ENCODE measurements at places on chromosomes 4 and X.

DNA sequence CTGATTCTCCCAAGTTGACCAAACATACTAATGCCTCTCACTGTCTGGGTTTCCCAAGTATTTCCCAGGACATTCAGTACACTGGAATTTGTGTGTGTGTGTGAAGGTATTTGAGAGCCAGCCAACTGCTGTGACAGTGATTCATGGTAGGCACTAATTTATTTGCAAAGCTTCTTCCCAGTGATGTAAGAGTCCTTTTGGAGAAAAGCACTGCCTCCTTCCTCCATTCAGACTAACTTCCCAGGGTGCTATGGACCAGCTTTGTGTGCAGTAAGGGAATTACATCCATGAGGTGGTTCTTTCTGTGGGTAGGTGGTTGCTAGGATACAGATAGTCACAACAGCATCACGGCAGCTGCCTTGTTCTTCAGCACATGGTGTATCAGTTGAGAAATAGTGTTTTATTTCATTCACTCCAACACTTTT lies 8.7 kb downstream of the EGF start:
- DNase-seq = no peak
- no peak overlapping the region for H3K4me3 ChIP-seq
- no peak overlapping the region for H3K27ac ChIP-seq
- no peaks in the 10 kb centered on the region for H3K27me3 ChIP-seq
- H3K4me1 ChIP-seq = no peaks in the 10 kb centered on the region
- H3K36me3 ChIP-seq = no peaks in the 10 kb centered on the region

DNA sequence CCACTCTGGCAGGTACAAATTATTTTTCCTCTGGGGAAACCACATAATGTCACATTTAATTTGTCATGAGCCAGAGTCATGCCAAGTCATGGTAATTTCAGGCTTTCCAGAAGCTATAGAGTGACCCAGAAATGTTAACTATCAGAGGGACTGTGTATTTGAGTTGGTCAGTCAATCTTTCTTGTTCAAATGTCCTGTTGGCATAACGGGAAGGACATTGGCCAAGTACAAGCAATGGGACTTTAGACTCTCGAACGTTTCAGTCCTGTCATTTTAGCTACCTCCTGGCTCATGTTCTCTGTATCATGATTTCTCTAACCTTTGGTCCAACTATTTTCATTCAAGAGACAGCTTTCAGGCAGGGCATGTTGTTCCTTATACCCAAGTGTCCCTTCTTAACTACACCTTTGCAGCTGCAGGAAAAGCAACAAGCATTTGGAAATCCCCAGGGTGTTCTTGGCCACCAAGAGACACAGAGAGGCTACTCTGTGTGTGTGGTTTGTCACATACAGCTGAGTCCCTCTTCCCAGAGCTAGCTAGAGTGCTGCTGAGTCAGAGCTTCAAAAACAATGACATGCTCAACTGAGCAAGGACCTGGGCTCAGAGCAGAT lies 142.6 kb downstream of the EGF start:
- no peaks in the 10 kb centered on the region for H3K27me3 ChIP-seq
- H3K4me1 ChIP-seq = no peaks in the 10 kb centered on the region
- H3K4me3 ChIP-seq = no peak overlapping the region
- peaks cover 4% of the 10 kb centered on the region for H3K36me3 ChIP-seq

DNA sequence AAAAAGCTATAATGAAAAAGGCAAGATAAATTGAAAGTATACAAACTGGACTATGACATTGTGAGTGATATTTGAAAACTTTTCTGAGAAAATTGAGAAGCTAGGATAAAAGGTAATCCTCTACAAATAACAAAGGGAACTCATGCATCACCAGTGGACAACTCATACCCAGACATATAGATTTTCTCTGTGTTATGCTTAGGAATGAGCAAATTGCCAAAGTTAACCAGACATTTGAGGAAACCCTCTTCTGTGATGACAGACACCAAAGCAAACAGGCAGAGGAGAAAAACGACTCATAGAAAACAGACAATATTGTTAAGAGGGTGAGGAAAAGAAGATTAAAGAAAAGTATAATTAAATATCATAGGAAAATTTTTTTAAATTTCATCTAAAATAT lies 186.5 kb downstream of the MAB21L2 start:
- no peaks in the 10 kb centered on the region for H3K4me1 ChIP-seq
- H3K27me3 ChIP-seq = no peaks in the 10 kb centered on the region
- no peak for DNase-seq
- no peak overlapping the region for H3K4me3 ChIP-seq
- no peak overlapping the region for H3K27ac ChIP-seq
- H3K36me3 ChIP-seq = no peaks in the 10 kb centered on the region

- H3K27ac ChIP-seq = no peak overlapping the region
- no peak for DNase-seq
- H3K27me3 ChIP-seq = no peaks in the 10 kb centered on the region
- no peaks in the 10 kb centered on the region for H3K4me1 ChIP-seq
Measured at GRCh38 chrX:70025464-70025863, 24.3 kb downstream of the AWAT2 start.

GRCh38 chrX:57772637-57773036 lies 92.6 kb upstream of the NLRP2B start:
- H3K36me3 ChIP-seq = no peaks in the 10 kb centered on the region
- H3K4me1 ChIP-seq = no peaks in the 10 kb centered on the region
- H3K4me3 ChIP-seq = no peak overlapping the region
- no peak for DNase-seq
- H3K27me3 ChIP-seq = no peaks in the 10 kb centered on the region

- H3K4me3 ChIP-seq = no peak overlapping the region
- DNase-seq = no peak
- H3K27me3 ChIP-seq = no peaks in the 10 kb centered on the region
- no peaks in the 10 kb centered on the region for H3K4me1 ChIP-seq
- no peaks in the 10 kb centered on the region for H3K36me3 ChIP-seq
Measured at GRCh38 chr4:175716961-175717360, 95.1 kb downstream of the GPM6A start.

GRCh38 chr4:123017636-123018395 lies 95.4 kb upstream of the NUDT6 start:
- H3K27ac ChIP-seq = no peak overlapping the region
- no peaks in the 10 kb centered on the region for H3K36me3 ChIP-seq
- H3K27me3 ChIP-seq = no peaks in the 10 kb centered on the region
- H3K4me1 ChIP-seq = no peaks in the 10 kb centered on the region

DNA sequence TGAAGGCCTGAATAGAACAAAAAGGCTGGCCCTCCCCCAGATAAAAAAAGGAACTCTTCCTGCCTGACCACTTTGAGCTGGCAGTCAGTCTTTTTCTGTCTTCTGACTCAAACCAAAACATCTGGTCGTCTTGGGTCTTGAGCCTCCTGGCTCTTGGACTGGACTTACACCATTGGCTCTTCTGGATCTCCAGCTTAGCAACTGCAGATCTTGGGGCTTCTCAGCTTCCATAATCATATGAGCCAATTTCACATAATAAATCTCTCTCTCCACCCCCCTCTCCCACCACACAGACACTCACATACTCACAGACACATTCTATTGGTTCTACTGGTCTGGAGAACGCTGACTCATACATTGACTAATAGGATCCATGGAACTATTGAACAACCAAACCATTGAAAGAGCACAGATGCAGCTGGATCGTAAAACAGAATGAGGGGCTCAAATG lies 15.6 kb upstream of the CWH43 start:
- peaks cover 22% of the 10 kb centered on the region for H3K4me1 ChIP-seq
- no peak overlapping the region for H3K4me3 ChIP-seq
- DNase-seq = no peak
- H3K27ac ChIP-seq = no peak overlapping the region
- no peaks in the 10 kb centered on the region for H3K36me3 ChIP-seq

DNA sequence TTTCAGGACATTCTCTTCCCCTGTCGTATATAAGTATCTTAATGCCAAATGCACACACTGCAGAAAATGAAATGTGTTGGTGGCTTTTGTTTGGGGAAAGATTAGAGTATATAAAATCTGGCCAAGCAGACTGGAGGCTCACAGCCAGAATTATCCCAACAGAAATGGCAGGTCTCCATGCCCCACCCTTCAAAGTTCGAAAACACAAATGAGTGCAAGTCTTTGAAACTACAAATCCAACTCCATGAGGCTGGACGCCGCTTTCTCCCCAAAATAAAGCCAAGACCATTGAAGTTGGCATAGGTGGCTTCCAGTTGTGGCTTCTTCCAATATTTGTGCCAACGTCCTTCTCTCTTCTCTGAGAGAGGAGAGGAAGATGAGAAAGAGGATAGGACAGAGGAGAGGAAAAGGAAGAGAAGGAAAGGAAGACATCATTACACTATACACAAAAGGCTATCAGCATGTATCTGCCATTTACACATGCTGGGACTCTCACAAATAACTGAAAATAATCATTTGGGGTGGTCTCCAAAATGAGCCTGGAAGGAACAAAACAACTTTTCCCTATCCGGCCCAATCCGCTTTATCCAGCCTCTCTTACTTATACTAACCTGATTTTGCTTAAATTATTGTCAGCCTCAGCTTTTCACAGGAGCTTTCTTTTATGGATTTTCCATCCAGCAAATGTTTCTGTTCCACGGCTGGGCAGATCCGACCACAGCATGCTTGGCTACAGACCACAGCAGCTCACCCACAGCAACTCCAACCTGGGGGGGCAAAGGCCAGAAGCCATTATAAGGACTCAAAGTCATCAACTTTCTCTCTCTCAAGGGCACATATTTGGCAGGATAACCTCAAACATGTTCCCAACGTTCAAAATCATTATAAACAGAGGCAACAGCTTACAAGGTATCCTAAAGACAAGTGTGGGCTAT lies 71.7 kb downstream of the APBB2 start:
- DNase-seq = no peak
- peak overlapping the region; percentile 11 for H3K4me3 ChIP-seq
- peak overlapping the region; percentile 78 for H3K27ac ChIP-seq
- no peaks in the 10 kb centered on the region for H3K36me3 ChIP-seq
- H3K27me3 ChIP-seq = no peaks in the 10 kb centered on the region

DNA sequence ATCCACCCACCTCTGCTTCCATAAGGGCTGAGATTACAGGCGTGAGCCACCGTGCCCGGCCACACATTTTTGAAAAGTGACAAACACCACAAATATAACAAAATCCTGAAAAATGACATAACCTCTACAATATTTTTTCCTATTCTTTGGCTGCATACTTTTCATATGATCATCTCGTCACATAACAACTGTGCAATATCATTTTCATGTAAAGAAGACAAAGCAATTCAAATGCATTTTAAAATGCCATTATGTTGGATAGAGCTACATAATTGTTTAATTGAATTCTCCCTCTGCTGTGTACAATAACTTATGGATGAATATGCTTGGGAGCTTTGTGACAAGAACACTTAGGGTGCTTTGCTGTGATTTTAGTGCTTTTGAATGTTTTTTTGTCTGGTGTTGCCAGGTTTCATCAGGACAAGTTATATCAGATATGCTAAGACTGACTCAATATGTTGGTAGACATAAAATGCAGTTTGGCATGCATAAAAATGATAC lies 132.9 kb downstream of the CHIC2 start:
- peaks cover 3% of the 10 kb centered on the region for H3K4me1 ChIP-seq
- H3K4me3 ChIP-seq = no peak overlapping the region
- no peaks in the 10 kb centered on the region for H3K36me3 ChIP-seq
- H3K27me3 ChIP-seq = no peaks in the 10 kb centered on the region
- no peak for DNase-seq

DNA sequence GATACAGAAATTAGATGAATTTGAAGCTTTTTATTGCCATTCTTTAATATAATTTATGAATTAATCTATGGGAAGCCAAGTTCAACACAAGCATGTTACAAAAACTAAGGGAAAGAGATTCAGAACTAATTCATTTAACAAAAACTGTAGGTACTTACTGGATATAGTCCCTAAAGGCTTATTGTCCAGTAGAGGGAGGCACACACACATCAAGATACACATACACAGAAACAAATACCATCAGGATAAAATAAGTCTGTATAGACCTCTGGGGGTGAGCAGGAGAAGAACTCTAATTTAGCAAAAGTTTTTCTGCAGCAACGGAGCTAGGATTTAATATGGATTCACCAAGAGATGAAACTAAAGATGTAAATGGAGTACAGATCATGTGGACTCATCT lies 83.0 kb upstream of the IL13RA1 start:
- no peaks in the 10 kb centered on the region for H3K36me3 ChIP-seq
- no peak overlapping the region for H3K4me3 ChIP-seq
- no peak overlapping the region for H3K27ac ChIP-seq
- no peak for DNase-seq

DNA sequence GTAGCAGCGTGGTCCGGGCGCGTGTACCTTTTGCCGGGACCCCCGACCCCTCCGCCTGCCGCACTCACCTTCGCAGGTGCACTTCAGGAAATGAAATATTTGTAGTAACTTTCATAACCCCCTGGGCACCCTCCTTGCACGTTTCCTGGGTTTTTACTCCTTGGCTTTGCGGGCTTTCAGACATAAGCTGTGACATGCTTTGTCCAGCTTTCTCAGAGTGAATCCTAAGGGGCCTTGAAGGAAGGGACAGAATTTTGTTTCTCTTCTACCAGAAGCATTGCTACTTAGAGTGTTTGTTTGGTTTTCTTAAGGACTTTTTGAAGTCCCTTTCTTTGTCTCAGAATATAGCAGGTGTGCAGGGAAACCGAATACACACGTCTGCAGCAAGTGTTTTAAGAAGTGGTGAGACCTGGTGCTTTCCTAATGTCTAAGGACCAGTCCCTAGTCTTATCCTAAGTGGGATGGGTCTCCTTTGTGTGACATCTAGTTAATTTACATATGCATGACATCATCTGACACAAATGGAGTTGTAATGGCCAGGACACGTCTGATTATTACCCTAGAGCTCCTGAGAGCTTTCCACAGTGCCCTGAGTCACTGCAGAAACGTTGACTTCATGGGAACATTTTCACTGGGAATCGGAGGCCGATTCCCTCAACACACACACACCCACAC lies 1.3 kb downstream of the FAM149A start:
- no peak overlapping the region for H3K27ac ChIP-seq
- no peaks in the 10 kb centered on the region for H3K36me3 ChIP-seq
- peak overlapping the region; percentile 65 for H3K4me3 ChIP-seq
- H3K4me1 ChIP-seq = peaks cover 16% of the 10 kb centered on the region

DNA sequence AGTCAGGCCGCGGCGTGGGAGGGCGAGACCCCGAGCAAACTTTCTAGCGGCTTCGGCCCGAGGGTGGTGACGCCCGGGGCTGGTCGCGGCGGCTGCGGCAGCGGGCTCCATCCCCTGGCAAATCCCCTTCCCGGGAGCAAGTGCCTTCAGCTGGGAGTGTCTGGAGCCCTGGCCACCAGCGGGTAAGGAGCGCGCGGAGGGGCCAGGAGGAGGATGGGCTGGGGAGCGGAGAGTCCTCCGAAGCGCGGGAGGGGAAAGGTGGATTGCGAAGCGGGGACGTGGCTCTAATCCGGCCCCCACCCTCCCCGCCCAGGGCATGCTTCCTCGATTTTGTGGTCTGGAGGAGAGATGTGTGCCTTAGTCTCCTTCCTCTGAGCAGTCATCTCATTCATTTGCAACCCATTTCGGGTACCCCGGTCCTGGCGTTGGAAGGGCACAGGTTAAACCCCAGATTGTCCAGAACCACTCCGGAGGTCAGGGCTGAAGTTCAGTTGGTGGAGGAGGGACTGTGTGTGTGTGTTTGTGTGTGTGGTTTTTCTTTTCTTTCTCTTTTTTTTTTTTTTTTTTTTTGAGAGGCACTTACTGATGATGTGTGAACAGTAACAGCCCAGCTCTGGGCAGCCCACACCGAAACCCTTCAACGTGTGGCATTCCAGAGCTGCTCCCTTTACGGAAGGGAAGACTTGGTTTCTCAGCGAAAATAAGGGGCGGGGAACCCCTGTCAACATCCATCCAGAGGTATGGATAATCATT lies 516 bp downstream of the SGMS2 start:
- H3K27me3 ChIP-seq = no peaks in the 10 kb centered on the region
- peaks cover 28% of the 10 kb centered on the region for H3K4me1 ChIP-seq
- peak; percentile 80 for DNase-seq
- H3K27ac ChIP-seq = peak overlapping the region; percentile 96
- peak overlapping the region; percentile 93 for H3K4me3 ChIP-seq

All from suprapubic skin (tissue), 4 donors.